ENCODE measurements at places on chromosomes 11 and 22.

DNA sequence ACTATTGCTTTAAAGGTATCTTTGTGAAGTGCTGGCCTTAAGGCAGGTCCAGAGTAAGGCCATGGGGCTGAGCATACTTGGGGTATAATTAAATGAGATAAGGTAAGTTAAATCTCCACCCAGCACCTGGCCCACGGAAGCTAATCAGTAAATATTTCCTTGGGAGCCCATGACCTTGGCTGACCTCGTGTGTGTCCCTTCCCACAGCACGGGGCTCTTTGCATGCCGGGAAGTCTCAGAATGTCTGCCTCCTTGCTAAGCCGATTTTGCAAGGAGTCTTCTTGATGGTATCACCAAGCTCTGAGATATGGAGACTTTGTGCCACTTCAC lies 46.5 kb downstream of the ADM start:
- DNase-seq = no peak

DNA sequence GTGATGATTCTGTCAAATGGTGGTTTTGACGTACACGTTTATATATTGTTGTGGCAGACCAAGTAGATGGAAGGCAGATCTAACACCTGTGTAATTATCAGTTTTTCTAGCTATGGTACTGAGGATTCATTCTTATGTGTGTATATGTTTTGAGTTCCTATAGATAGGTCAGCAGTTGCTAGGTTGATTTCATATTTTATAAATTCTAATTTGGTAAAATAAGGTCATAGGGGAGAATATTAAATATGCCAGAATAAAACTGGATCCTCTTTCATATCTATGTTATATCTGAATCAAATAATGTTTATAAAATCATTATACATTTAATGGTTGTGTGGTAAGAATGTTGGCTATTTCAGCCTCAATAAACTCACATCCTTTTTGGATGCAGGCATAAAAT lies 27.6 kb downstream of the HIPK3 start:
- no peak for DNase-seq

DNA sequence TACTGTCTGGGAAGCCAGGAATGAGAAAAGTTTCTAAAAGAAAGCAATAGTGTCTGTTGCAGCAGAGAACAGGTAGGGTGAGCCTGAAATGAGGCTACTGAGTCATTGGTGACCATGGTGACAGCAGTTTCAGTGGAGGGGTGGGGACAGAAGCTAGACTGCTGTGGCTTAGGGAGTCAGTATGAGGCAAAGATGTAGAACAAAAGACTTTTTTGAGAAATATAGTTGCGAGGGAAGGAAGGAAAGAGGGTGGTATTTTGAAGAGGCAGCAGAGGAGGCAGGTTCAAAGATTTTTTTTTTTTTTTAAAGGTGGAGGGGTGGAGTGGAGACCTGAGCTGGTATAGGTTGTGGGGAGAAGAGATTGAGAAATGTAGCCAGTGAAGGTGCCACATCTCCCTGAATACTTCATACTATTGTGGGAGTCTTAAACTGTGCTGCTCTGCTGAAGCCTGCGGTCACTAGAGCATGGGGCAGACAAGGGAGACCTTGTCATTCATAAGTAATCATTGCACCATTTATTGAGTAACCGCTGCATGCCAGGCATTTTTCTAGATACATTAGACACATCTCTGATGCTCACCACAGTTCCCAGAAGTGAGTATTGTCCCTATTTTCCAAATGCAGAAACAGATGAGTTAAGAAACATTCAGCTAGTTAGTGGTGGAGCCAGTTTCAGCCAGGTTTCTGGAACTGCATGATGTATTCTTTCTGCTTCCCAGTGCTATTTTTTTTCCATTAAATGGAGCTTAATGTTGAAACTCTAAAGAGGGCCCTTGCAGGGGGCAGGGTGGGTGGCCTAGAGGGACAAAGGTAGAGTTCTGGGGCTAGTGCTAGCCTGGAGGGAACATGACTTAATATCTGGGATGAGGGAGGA lies 49.9 kb downstream of the STIM1 start:
- no peak for DNase-seq

DNA sequence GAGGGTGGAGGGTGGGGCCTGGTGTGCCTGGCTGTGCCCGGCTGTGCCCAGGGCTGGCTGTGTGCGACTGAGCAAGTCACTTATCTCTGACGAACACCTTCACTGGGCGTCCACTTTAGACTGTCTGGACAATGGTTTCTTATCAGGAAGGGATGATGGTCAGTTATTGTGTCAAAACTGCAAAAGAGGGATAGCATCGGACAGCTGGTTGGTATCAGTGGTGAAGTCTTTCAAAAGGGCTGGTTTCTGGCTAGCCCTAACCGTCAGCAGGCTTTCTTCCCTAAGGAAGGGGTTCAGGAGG lies 4.1 kb upstream of the MGAT3 start:
- no peak for DNase-seq

DNA sequence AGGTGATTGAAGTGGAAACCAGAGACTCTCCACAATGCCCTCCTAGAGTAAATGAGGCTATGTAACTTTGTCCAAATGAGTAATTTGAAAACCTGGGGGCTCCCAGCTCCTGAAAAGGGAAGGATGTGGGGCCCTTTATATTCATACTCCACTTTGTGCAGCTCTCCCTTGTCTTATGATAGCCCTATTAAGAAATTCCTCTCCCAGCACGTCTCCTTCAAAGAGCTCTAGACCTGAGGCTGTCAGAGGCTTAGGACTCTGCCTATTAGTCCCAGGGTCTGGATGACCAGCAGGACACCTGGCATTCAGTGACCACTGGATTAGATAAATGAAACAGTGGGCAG lies 2.1 kb downstream of the SLC43A1 start:
- no peak for DNase-seq

- no peak for DNase-seq
Observed at GRCh38 chr22:47446331-47446730, 683.9 kb downstream of the TBC1D22A start.

DNA sequence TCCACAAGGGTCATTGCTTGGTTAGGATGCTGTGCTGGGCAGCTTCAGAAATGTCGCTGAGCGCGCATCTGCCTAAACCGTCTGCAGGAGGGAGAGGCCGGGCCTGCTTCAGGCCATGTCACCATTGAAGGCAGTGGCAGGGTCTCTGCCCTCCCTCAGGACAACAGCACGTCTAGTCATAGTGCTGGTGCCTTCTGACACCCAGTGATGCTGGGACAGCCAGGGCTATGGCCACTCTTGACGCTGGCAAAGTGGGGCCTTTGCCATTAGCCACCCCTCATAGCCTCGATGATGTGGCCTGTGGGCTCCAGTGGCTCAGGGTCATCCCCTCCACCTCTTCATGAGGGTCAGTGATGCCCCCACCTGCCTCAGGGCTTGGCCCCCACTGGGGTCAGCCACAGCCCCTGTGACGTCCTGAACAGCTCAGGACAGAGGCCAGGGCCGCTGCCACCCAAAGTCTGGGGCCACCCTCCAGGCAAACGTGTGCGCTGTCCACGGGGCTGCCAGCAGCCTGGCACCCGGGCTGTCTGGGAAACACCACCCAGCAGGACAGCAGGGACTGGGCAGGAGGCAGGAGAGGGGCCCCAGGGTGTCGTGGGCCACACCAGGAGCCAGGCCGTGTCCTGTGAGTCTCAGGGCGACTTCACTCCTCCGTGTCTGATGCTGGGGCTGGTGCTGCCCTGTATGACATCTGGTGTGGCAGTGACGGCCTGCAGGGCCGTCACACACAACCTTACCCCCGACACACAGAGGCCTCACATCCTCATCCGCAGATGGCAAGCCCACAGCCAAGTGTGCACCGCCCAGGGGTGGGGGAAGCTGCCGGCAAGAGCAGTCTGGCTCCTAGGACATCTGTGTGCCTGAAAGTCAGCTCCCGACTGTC lies 42.5 kb downstream of the CERK start:
- DNase-seq = no peak

DNA sequence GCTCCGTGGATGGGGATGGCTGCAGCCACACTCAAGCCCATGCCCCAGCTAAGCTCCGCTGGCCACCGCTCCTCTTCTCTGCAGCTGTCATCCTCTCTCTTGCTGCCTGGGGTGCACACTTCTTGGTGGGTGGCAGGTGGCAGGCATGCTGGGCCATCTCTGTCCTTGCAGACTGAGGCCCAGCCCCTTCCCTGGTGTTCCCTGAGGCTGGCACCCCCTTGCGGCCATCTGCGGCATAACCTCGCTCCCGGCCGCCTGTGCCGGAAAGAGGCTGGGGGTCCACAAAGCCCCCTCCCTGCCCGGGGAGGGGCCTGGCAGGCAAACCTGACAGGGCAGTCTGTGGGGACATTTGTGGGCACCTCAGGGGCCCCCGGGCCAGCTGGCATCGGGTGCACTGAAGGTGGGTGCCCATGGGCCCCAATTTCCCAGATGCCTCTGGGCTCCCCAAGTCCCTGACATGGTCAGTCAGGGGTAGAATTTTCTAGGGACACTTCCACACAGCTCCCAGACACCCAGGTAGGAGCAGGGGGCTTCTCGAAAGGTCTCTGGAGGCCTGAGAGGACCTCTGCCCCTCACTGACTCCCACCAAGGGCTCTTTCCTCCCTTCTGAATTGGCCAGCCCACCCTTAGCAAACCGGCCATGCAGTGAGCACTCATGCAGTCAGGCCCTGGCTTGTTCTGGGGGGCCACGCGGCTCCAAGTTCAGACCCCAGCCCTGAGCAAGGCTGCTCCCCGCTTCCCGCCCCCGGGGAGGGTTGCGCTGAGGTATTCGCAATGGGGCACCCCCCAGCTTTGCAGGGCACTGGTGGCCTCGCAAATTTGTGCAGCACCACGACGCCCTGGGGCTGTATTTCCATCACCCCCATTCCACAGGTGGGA lies 23.5 kb upstream of the TH start:
- DNase-seq = no peak

All from thoracic aorta (tissue), 2 donors.